Stimulated activated CD8-positive, alpha-beta memory T cell treated with anti-CD3 and anti-CD28 coated beads, Interleukin-7, amount 100 ng/mL, for 48 hours (primary cell): ENCODE measurements at places on chromosomes 1 and 21.

GRCh38 chr1:19113697-19114092, 96.4 kb downstream of the UBR4 start:
- DNase-seq: no peak

DNA sequence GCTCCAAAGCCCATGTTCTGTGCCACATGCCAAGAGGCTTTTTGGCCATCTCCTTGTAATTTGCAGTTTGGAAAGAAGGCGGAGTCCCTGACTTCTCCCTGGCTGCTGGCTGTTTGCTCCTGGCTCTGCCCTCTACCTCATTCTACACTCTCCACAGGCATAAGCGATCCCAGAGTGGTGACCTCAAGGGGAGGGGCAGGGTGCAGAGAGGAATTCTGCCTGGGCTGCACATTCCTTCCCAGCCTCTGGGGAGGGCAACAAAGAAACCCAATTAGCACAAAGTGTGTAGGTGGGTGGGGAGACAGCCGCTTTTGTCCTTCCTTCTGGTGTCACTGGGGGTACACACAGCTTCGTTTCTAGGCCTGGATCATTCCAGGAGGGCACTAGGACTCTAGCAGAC, 95.3 kb downstream of the HIVEP3 start:
- DNase-seq: no peak

DNA sequence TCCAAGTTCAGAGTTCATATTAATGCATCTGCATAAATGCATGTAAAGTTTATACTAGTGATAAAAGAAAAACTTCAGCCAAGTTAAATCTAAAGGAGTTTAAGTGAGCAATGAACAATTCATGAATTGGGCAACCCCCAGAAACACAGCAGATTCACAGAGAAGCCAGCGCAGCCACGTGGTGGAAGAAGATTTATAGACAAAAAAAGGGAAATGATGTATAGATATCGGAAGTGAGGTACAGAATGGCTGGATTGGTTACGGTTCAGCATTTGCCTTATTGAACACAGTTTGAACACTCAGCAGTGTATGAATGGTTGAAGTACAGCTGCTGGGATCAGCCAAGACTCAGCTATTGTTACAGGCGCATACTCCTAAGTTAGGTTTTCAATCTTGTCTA, 5.7 kb downstream of the AK5 start:
- no peak for DNase-seq

DNA sequence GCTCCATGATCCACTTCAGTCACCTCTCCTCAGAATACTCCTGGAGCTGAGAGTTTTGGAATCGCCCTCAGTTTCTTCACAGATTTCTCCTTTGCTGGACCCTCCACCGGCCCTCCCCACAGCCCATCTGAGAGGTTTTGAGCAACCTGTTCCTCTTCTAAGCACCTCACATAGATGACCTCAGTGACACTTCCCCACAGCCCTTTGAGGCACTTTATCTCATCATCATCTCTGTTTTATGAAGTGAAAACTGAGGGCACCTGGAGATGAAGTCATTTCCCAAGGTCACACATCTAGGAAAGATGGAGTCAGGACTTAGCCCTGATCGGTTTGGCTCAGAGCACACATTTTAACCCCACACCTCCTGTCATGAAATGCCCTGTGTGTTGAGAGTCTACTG, 76.8 kb upstream of the ZNF281 start:
- DNase-seq: no peak

DNA sequence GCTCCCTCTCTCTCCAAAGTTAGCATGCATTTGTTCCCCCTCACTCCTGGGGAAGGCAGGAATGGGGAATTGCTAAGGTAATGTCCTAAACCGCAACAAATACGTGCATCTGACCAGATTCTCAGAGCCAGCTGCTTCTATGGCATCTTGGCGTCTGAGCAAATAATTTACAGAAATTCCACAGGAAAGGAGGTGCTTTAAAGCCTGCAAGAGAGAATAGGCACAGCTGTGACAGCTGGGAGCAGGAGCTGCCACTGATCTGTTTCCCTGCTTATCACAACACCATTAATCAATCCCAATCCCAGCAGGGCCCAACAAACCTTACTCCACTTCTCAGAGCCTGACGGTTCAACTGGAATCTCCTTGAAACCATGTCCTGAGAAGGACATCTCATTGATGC, 83.5 kb upstream of the ZNF281 start:
- no peak for DNase-seq

- DNase-seq: peak; percentile 93
Measured at GRCh38 chr21:44927587-44928461, 7.1 kb upstream of the ITGB2 start.

GRCh38 chr1:167555971-167556714, 2.6 kb upstream of the CREG1 start:
- DNase-seq: peak; percentile 29

GRCh38 chr1:205271277-205271676, 43.5 kb downstream of the TMCC2 start:
- DNase-seq: no peak

GRCh38 chr1:37323486-37324377, 150.6 kb upstream of the ZC3H12A start:
- DNase-seq: no peak

DNA sequence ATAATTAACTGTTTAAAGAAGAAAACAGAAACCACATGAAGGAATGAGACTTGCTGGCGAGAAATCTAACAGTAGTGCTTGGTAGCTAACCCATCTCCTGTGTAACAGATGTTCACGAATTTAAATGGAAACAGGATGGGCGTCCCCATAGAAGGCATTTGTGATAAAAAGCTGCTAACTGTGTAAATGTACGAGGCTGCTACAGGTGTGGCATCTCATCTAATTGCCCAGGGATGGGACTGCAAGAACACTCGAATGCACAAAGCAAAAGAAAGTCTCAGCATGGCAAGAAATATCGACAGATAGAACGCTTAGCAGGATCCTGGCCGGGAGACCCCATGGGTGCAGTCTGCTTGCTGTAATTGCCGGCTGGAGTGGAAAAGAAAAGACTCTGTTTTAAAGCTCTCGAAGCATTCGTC, 112.7 kb downstream of the RUNX1 start:
- DNase-seq: no peak

GRCh38 chr1:47569681-47570470, 132.0 kb downstream of the FOXD2 start:
- DNase-seq: no peak

DNA sequence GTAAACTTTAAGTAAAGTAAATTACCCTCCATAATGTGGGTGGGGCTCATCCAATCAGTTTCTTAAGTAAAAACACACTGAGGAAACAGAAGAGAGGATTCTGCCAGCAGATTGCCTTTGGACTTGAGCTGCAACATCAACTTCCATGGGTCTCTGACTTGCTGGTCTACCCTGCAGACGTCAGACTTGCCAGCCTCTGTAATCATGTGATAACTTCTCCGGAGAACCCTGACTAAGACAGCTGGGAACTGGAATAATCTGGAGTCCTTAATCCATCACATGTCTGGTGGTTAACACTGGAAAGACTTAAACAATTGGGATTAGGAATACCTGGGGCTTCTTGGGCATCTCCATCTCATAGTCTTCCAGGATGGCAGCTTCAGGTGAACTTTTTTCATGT, 13.2 kb upstream of the CEP350 start:
- no peak for DNase-seq
